EL (cell line): ENCODE measurements at places on chromosomes 3 and 15.

DNA sequence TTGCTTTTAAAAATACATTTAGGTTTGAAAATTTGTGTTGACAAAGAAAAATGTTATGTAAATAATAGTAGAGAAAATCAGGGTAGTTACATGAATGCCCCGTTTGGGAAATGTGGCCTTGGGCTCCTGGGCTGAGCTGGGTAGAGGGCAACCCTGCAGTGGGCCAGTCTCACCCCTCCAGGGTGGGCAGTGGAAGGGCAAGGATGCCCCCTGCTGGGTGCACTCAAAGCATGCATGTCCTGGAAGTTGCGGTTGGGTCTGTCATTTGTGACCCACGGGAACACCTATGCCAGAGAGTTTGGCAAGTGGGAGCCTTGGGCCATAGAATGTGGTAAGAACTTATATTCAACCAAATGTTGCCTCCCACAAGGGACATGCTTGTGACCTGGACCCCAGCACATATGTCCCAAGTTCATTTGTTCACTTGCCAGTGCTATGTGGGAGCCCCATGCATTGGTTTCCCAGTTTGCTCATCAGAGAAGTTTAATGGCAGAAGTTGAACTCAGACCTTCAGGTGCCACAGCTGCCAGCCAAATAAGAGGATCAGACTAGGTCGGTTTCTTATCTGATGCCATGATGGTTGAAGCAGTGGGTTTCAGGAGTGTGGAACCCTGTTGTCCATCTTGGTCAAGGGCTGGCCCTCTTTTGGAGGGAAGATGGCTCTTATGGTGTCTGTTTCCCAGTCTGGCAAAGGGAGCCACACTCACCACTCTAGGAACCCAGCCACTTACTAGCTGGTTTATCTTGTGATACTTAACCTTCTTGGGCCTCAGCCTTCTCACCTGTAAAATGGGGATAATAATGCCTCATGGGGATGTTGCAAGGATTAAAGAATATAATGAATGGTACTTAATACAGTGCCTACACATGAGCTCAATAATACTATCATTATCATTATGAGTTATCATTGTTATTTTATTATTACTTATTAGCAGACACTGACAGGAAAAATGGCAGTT lies 2.5 kb upstream of the PLCB2 start:
- peak; percentile 32 for DNase-seq

- no peak for DNase-seq
Measured at GRCh38 chr3:1092771-1093170, at the start of gene CNTN6. TSS of gene CNTN6 (plus strand) at chr3:1093024. CDS start at chr3:1148009, 54,985 bp downstream.

- no peak for DNase-seq
Measured at GRCh38 chr3:12005951-12006625, 1.9 kb downstream of the SYN2 start.

DNA sequence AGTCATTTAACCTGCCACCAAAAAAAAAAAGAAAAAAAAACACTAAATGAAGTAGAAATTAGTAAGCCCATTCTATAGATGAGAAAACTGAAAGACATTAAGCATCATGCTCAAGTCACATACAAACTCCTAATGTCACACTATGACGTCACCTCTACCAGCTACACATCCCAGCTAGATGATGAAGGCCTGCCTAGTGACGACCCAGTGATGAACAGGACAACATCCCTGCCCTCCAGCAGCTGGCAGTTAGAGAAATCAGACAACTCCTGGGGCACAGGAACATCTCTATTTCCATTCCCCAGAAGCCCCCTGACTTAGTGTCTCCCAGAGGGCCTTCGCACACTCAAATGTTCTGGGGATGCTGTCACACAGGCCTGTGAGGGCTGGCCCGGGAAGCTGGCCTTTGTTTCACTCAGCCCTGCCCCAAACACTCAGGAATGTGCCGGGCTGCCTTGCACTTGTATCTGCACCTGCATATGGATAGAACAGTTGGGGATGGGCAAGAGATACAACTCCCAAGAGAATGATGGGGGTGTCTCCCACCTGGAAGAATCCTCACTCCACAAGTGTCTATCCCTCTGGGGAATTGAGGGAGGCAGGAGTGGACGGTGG lies 7.0 kb upstream of the HAPLN3 start:
- DNase-seq: no peak

DNA sequence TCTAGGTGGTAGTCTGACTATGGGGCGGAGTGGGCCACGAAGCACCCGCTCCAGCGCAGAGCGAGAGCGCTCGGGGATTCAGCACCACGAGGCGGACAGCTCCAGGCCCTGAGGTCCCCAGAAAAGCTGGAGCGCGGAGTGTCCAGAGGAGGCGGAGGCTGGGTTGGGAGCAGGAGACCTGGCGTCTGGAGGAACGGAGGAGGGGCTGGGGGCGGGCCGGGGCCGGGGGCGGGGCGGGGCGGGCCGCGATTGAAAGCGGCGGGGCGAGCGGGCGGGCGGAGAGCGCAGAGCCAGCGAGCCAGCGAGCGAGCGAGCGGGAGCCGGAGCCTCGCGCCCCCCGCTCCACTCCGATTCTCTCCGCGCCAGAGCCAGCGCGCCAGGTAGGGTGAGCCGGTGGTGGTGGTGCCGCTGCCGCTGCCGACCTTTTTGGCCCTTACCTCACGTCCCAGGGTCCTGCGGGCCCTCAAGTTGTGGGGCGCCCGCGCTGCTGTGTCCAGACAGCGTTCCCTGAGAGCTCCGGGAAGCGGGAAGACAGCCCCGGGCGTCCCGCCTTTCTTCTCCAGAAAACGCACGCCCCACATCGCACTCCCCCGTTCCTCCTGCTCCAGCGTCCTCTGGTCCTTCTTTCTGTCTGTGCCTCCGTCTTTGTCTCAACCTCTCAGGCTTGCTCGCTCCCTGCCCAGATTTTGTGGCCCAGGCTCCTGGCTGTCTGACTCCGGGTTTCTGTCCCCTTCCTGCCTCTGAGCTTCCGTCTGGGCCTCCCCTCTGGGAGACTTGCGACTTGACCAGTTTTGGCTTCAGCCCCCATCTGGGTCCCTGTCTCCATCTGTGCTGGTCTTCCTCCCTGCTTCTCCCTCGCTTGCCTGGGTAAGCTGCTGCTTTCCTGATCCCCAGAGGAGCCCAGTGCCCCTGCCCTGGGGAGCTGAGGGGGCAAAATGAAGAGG lies at the start of gene GRM2:
TSS of gene GRM2 (plus strand) at position 281 of the 944 bp plus-strand sequence. CDS start 1,916 bp downstream, outside the sequence.
- DNase-seq: peak; percentile 76

- DNase-seq: no peak
Measured at GRCh38 chr3:52527732-52528585, 5.7 kb downstream of the NT5DC2 start.

DNA sequence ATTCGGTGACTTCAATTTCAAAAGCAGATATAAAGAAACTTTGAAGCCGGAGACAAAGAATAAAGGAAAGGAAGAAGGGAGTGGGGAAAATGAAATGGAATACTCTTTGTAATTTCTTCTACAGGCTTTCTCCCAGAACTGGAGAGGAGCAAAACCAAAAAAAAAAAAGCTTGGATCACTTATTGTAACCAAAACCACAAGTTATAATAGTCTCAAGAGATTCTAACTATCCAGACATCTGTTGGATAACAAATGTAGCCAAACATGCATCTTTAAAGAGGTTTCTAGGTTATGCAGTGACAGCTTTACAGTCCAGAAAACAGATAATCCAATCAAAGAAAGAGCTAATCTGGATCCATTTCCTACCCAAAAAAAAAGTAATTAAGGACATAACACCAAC lies 36.2 kb downstream of the VGLL3 start:
- DNase-seq: no peak

- DNase-seq: no peak
Measured at GRCh38 chr3:81947359-81947758, 185.9 kb upstream of the GBE1 start.

- DNase-seq: no peak
Measured at GRCh38 chr3:107806536-107806935, 283.8 kb downstream of the BBX start.

DNA sequence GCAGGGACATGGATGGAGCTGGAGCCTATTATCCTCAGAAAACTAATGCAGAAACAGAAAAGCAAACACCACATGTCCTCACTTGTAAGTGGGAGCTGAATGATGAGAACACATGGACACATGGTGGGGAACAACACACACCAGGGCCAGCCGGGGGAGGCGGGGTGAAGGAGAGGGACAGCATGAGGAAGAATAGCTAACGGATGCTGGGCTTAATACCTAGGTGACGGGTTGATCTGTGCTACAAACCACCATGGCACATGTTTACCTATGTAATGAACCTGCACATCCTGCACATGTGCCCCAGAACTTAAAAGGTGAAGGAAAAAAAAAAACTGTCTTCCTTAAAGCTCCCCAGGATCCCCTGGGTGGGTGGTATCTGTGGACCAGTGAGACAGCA lies 87.1 kb downstream of the ADAMTS17 start:
- DNase-seq: no peak

DNA sequence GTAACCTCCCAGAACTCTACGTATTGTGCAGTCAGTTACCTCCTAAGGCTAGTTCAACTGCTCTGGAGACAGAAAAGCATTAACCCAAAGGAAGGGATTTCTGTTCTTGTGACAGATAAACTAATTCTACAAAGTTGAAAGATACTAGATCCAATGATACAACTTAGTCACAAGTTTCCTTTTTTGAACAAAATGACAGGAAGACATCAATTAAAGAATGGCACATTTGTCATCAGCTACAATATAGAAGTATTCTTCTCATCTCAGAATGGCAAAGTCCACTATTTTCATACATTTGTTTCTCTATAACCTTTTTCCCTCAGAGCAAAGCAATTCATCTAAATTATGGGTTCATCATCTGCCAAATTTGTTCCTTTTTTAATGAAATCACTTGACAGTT lies 43.7 kb downstream of the ISL2 start:
- no peak for DNase-seq

- DNase-seq: no peak
Measured at GRCh38 chr15:29681946-29682345, 140.3 kb downstream of the TJP1 start.

GRCh38 chr15:78620021-78620526 lies 722 bp downstream of the CHRNA3 start:
- DNase-seq: no peak

- DNase-seq: no peak
Measured at GRCh38 chr15:40695469-40695890, 506 bp downstream of the RAD51 start.

GRCh38 chr3:187112934-187113793 lies 26.1 kb downstream of the RPL39L start:
- peak; percentile 23 for DNase-seq

- no peak for DNase-seq
Measured at GRCh38 chr15:47820057-47820746, 102.9 kb downstream of the SEMA6D start.

DNA sequence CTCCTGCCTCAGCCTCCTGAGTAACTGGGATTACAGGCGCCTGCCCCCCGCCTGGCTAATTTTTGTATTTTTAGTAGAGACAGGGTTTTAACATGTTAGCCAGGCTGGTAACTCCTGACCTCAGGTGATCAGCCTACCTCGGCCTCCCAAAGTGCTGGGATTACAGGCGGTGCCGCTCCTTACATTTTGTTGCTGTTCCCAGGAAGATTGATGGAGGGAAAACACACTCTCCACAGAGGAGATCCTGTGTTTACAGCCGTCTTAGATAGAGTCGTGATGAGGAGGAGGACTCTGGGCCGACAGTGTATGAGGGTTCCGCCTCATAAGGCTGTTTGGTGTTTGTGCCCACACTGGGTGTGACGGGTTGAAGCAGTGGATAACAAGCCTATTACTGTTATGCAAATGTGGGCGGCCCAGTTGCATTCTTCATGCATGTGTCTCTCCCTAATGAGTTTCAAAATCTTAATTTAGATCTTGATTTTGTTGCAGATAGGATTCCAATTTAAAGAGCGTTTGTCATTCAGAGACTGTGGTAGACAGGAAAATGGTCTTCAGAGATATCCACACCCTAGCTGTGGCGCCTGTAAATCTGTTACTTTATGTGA lies 60.0 kb downstream of the APBA2 start:
- no peak for DNase-seq

- peak; percentile 45 for DNase-seq
Measured at GRCh38 chr3:146218880-146219866, 31.7 kb downstream of the PLSCR4 start.

DNA sequence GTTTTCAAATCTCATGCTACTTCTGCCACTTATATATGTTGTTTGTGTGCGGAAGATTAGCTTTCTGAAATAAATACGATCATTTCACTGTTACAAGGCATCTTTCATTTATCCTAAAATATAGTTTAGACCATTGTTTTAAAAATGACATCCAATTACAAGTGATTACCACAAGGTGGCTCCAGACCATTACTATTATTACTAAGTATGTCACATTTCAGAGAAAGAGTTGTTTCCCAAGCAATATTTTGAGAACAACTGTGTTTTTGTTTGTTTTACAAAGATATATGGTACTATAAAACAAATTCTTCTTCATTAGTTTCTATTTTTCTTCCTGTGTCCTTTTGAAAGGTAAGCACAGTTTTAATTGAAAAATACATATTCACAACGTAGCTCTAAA lies 136.0 kb upstream of the RAP2B start:
- DNase-seq: peak; percentile 40

GRCh38 chr3:127286571-127287140 lies 1.2 kb downstream of the PRR20G start:
- DNase-seq: peak; percentile 33

DNA sequence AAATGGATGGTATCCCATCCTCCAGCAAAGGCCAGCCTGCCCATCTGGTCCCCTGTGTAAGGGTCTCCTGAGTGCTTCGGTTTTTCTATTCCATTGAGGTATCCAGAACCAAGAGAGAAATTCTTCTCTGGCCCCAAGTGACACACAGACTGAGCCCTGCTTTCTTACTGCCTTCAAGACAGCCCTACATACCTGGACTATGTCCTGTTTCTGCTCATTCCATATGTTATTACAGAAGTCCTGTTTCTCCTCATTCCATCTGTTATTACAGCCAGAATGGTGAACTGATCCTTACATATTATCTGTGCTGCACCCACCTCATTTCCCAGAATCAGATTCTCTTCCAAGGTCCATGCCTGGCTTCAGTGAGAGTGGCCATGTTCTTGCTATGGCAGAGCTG lies 115.2 kb downstream of the DCLK3 start:
- no peak for DNase-seq

- no peak for DNase-seq
Measured at GRCh38 chr3:107523289-107523538, 452 bp downstream of the BBX start.

DNA sequence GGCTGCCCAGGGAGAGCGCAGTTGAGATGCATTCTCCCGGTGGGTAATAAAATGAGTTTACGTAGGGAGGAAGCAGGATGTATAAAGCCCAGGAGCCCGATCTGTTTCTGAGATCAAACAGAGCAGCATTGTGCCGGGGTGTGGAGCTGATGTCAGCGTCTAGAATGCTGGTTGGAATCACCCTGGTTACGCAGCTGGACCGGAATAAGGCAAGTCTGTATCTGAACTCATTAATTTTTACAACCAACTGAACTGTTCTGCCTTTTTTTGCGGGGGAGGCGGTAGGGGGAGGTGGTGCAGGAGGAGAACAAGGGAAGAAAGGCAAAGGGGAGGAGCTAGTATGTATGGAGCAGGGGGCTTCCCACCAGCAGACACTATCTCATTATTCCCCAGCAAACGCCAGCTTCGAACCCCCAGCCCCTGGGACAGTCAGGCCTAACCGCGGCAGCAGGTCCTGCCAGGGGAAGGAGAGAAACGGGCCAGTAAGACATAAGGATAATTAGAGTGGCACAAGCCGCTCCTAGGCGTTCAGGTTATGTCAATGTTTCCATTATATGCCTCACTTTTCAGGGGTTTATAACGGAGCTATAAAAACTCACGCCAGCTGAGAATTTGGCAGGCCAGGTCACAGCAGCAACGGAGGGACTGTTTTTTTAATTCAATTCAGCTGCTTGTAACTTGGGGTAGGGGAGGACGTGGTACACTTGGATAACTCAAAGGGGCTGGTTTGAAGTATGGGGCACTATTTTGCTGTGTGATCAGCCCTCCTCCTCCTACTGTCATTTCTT lies 175.3 kb upstream of the HES1 start:
- no peak for DNase-seq

GRCh38 chr3:25784971-25785370 lies 1.7 kb upstream of the NGLY1 start:
- DNase-seq: no peak
